ENCODE measurements at places on chromosomes 7 and 10.

DNA sequence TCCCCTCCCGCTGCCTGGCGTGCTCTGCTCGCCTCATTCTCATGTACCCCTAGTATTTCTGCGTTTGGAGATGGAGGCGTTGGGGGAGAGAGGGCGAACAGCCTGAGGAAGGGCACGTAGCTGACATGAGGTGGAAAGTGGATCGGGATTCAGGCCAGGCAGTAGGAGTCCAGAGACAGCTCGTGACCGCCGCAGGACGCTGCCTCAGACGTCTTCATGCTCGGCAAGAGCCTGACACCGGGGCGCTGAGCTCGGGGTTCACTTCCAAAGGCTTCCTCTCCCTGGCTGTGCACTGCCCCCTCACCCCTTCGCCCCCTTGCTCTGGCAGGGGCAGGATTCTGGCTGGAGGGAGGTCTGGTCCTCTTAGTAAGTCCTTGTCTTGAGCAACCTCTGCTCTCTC is 374.4 kb upstream of the MKI67 start:
- no peak for DNase-seq

DNA sequence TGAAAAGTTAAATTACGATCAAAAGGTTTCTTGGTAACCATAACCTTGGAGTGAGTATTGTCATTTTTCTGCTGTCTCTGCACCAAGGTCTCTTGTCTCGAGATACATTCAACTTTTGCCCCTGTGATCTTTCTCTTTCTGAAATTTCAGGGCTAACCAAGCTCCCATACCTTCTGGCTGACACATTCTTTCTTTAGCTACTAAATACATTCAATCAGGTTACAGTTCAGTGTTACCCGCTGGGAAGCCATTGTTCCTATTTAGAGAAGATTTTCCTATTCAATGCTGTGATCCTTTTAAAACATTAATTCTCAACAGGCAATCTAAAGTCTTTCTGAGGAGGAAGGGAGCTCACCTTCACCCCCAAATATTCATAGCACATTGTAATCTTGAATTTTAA is 22.9 kb upstream of the DMTF1 start:
- no peak for DNase-seq

- DNase-seq = no peak
These were observed 251.2 kb upstream of the FZD1 start for GRCh38 chr7:91013078-91013477.

DNA sequence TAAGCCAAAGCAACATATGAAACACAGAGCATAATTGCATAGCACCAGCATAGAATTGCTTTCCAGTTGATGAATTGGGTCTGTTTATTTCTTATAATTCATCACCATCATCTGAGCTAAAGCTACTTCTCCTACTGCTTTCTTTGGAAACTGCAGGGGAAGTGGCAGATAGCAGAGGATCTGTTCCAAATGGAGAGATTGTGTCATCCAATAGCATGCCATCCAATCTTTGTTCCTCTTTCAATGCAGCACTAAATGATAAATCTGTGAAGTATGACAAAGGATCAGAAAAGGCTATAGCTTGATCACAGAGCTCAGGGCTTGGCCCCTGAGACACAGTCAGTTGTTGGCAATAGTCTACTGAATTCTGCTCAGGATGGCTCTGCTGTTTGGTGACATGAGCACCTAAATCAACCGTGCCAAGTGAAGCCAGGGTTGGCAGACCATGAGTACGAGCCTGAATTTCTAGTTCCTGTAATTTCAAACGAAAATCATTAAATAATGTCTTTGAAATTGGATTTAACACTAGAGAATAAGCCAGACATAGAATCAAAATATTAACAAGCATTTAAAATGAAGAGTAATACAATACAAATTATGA is 90.0 kb downstream of the TFEC start:
- DNase-seq = no peak

- DNase-seq = no peak
These were observed 24.4 kb upstream of the VSIR start for GRCh38 chr10:71797533-71798307.

GRCh38 chr10:127702271-127702670 is 34.7 kb upstream of the FOXI2 start:
- no peak for DNase-seq

- DNase-seq = no peak
These were observed 70.1 kb upstream of the FAM204A start for GRCh38 chr10:118412132-118412760.

GRCh38 chr7:15478401-15478800 is 83.4 kb downstream of the AGMO start:
- no peak for DNase-seq

Measured in activated CD4-positive, alpha-beta T cell treated with anti-CD3 and anti-CD28 coated beads, Interleukin-2, amount 50 U/mL, for 48 hours (primary cell).